ENCODE measurements at places on chromosomes 1 and 21.
A peak's percentile ranks its signal among the peaks of the same experiment; 100 is the strongest.

DNA sequence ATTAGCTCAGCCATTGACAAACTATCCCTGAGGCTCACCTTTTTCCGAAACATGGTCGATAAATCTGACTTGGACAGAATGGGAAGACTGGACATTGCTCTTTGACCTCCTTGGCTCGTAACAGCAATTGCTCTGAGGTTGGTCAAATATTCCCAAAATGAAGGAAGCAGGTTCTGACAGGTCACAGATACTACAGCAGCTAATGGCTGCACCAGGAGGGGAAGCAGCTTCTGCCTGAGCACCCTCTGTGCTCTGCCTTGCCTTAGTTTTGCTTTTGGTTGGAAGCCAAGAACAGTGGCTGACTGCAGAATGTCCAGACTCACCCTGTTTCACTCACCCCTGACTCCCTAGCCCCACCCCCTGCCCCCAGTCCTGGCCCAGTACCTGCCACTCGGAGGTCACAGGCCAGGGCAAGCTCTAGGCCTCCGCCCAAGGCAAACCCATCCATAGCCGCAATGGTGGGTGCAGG is 15.4 kb downstream of the ECHDC2 start:
- no peak for DNase-seq

DNA sequence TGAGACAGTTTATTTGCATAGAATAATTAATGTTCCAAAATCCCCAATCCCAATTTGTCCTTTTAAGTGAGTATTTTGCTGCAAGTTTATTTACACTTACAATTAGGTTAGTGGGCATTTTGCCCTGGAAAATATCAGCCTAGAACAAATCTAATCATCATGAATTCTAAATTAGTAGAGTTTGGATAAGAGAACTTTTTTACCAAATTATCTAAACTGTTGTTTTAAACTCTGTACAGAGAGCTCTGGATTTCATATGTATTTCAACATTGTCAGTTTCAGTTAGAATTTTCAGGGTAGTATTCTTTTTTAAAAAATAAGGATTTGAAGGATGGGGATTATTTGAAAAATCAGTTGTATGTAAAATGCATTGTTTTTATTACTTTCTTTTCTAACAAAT is 27.8 kb upstream of the UBE2U start:
- DNase-seq = no peak

DNA sequence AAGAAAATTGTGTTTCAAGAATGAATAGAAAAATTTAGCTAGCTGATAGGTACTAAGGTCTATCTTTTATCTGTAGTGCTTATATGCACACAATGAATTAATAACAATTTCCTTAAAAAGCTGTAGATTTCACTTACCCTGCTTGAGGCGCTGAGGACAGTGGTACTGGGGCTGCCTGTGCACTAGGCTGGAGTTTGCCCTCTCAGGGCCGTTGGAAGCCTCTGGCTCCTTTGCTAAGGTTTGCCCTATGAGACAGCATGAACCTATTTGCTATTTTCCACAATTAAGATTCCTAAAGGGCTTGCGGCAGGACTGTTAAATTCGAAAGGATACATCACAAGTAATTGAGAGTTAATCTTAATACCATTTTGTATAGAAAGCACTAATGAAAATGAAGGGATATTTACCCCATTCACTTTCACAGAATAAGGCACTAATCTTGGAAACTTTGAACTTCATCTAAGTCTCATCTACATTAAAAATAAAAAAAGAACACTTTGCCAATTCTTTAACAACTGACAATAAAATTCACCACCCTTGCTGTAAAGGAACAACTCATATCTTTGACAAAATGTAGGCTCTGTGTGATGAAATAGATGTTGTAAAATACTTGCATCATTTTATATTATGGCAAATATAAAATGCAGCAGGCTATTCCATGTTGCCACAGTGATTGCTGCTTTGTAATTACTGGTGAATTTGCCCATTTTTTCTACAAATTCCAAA is 293.0 kb downstream of the NTNG1 start:
- DNase-seq = no peak

DNA sequence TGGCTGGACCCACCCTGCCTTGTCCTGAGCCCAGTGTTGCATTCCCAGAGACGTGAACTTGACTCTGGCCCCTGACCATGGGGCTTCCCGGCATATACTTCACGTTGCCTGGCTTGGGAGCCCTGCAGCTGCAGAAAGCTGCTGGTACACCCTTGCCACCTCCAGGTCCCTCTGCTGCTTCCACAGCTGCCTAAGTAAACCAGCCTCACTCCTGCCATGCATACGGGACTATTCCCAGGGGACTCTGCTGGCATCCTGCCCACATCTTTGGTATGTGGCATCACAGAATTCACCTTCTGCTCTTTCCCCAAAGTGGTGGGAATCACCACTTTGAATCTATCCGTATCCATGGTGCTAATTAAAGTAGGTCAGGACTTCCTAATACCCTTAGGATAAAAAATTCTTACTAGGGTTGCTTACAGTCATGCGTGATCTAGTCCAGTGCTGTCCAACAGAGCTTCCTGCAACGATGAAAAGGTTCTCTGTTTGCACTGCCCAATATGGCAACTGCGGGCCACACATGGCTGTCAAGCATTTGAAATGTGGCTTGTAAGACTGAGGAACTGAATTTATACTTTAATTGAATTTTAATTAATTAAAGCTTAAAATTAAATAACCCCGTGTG is 203.0 kb downstream of the GRIK3 start:
- DNase-seq = no peak

DNA sequence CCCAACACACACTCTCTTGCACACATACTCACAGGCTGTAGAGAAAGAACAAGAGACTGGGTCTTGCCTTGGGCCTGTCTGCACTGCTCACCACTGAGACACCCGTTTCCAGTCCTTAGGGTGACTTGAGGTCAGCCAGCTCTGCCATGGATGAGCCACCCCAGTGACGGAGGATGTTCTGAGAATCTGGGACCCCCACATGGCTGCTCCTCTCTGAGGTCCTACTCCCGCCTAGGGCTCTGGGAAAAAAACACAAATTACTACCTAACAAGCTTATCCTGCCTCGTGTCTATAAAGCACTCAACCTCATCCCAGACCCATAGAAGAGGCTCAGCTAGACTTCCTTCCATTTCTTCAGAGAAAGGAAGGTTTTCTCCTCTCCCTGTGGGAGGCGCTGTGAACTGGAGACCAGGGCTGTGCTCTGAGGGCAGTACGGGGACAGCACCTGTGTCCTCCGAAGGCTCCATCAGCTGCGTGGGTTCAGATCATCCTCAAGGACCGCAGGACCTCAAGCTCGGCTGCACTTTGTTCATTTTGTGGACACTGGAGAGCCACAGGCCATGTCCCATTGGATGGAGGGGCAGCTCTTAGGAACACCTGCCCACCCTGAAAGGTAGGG is 4.3 kb upstream of the CLEC20A start:
- DNase-seq = no peak

DNA sequence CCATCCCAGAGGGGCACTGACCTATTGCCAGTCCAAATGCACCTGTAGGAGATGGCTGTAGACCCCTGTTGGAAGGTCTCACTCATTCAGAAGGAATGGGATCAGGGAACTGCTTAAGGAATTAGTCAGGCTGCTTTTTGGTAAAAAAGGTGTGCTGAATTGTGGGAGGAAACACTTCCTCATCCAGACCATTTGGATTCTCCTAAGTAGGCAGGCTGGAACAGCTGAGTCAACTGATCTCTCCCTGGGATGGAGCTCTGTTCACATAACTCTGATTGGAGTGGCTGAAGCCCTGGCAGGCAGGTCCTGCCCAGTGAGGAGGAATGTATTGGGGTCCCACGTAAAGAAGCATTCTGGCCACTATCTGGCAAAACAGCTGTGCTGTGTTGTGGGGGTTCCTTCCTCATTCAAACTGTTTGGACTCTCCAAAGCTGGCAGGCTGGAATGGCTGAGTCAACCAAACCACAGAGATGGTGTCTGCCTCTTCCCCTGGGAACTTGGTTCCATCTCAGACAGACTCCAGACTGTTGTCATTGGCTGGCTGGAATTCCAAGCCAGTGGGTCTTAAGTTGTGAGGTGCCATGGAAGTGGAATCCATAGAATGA is 70.7 kb upstream of the PDC start:
- DNase-seq = no peak

GRCh38 chr1:44417351-44418021 is 12.4 kb downstream of the RNF220 start:
- no peak for DNase-seq

DNA sequence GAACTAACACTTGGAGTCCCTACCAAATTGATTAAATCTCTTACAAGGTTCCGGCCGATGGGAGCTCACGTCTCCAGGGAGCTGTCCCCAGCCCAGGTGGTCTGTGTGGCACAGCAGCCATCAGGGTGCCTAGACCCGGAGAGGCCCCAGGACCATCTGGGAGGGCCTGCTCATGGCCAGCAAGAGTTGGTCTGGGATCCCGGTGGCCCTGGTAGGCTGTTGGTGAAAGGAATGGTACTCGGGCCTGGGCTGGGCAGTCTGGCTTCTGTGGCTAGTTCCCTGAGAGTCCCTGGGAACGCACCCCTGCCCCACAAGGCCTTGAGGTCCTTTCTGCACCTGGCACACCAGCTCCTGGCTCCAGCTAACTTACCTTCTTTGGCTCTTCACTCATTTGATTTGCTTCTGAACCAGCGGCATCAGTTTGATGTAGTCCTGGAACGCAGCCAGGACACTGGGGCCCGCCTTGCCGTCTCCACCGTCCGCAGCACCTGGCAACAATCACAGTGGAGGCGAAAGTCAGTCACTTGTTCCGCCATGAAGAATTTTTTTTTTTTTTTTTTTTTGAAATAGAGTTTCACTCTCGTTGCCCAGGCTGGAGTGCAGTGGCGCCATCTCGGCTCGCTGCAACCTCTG is 62.5 kb downstream of the SCCPDH start:
- no peak for DNase-seq

DNA sequence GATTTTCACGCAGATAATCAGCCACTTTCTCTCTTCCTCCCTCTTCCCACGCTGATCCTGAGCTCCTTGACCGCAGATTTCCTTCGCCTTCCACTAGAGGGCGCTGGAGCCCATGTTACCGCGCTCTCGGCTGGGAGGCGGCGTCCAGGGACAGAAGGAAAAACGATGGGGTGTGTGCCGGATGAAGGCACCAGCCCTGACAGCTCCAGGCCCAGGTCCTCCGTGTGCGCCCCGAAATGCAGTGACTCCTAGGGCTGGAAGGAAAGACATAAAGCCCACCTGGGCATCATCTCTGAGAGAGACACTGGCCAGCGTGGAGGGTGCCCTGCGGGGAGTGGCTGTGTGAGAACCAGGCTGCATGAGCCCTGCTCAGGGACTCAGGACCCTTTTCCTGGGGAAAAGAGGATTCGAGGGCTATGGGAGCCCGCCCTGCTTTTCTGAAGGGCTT is 44.9 kb upstream of the CYP2J2 start:
- peak; percentile 62 for DNase-seq

- no peak for DNase-seq
Observed at GRCh38 chr1:78913950-78914349, 92.6 kb downstream of the ADGRL4 start.

GRCh38 chr1:192516776-192517297 is 58.7 kb upstream of the RGS1 start:
- no peak for DNase-seq

DNA sequence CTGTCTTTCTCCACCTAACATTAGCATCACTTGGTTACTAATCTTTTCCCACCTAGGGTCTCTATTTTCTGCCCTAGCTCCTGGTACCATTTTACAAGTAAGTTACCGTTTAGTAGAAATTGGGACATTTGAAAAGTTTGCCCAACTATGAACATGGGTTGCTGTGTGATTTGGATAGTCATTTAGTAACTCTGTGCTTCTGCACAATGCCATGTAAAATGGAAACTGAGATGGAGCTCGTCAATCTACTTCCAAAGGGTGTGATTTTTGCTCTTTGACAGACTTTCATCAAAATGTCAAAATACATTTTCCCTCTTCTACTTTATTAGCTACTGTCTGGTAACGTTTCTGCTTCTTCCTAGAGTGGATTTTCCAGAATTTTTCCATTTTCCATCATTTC is 381.5 kb upstream of the B3GALT2 start:
- DNase-seq = no peak

DNA sequence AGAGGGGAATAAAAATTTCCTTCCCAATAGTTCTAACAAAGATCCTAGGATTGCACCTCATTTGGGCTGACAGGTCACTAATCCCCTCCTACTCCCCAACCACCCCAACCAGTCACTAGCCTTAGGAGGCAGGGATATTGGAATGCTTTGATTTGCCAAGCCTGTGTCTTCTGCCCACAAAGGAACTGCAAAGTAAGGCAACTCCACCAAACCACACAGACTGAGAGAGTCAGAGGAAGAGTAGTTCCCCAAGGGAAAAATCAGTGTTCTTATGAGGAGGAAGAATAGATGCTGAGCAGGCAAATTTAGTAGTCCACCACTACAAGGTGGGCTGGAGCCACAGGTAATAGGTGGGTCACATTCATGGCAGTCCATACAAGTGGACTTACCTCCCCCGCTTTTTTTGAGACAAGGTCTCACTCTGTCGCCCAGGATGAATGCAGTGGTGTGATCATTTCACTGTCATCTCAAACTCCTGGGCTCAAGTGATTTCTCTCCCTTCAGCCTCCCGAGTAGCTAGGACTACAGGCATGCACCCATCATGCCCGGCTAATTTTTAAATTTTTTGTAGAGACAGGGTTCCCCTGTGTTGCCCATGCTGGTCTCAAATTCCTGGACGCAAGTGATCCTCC is 3.7 kb upstream of the TMEM39B start:
- DNase-seq = no peak

- DNase-seq = no peak
Observed at GRCh38 chr1:7550261-7550865, 220.7 kb upstream of the VAMP3 start.

GRCh38 chr1:110089561-110090275 is 19.2 kb upstream of the ALX3 start:
- DNase-seq = no peak

DNA sequence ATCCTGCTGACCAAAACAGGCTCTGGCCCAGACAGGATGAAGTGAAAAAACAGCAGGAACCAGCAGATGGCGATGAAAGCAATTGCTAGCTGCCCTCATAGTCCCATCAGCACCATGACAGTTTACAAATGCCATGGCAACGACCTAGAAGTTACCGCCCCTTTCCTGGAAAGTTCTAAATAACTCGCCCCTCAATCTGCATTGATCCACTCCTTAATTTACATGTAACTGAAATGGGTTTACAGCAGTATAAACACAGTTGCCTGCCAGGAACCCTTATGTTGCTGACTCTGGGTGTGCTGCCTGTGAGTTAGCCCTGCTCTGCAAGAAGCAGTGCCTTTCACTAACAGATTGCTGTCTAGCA is 65.5 kb upstream of the CR1L start:
- DNase-seq = peak; percentile 60

- DNase-seq = peak; percentile 26
Observed at GRCh38 chr1:109838838-109839240, 71.8 kb upstream of the CSF1 start.
